Kidney (tissue), 22 donors: ENCODE measurements at places on chromosomes 5 and 9. TPM values are rescaled to one million over a fixed set of nuclear protein-coding genes. Genes with fewer than 3 reads are reported as not detected.
A peak's percentile ranks its signal among the peaks of the same experiment; 100 is the strongest.

Gene MYMK
- not detected for polyA plus RNA-seq

DNA sequence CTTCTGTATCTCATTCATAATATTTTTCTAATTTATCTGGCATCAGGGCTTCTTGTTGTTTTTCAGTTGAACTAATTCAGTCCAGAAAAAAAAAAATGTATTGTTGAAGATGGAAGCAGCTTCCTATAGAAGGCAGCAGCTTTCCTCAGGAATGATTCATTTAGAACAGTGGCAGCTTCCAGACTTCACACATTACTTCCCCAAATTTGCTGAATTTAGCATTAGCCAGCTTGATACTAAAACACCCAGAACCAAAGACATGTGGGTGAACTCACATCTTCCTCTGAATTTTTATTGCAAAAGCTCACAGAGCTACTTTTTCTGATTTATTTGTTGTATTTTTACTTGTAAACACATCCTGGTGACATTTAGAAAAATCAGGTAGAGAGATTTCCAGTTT lies 53.8 kb downstream of the HCN1 start:
- DNase-seq = no peak

- DNase-seq = peak; percentile 63
Observed at GRCh38 chr9:120386390-120387131, 193.4 kb downstream of the CDK5RAP2 start.

DNA sequence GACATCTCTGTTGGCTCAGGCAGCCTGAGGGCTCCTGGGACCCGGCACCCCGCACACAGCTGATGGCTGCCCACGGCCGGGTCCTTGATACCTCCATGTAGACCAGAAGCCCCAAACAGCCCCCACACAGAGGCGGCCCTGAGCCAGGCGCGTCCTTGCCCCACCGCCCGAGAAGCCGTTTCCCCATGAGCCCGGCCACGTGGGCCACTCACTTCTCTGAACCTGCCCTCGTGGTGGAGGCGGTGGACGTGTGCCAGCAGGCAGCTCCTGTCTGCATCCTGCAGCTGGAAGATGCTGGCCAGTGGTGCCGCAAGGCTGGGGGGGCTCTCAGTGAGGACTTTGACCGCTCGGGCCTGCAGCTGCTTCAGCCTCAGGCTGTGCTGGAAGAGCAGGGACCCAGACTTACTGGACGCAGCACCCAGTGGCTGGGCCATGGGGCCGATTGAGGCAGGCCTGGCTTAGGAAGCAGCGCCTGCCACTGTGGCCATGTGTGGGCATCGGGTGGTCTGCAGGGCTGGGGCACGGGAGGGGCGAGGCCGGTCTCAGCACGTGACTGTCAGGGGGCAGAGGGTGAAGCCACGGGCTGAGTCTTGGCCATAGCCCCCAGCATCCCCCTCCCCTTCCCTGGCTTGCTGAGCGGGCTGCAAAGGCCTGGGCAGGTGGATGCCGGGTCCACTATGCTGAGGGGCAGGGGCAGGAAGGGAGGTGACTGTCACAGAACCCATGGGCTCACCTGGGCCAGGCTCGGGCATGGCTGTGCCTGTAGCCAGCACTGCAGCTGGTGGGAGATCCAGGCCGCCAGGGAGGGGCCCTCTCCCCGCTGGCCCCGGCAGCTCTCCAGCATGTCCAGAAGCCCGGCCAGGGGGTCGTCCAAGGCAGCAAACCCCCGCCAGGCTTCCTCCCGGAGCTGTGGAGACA lies 50.0 kb downstream of the EXD3 start:
- peak; percentile 66 for DNase-seq

DNA sequence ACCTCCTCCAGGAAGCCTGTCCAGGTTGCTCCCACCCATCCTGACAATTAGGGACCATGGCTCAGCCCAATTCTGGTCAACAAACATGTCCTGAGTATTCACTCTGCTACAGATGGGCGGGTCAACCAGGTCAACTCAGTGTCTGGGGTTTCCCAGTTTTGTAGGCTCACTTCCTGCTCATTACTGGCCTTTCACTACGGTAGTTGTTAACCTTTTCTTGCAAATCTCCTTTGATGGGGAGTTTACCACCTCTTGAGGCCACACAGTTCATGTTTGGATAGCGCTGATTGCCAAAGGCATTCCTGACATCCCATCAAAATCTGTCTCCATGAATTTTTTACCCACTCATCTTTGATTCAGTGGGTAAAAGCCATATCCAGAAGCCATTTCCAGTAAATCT lies 13.8 kb downstream of the TMEM8B start:
- DNase-seq = no peak

DNA sequence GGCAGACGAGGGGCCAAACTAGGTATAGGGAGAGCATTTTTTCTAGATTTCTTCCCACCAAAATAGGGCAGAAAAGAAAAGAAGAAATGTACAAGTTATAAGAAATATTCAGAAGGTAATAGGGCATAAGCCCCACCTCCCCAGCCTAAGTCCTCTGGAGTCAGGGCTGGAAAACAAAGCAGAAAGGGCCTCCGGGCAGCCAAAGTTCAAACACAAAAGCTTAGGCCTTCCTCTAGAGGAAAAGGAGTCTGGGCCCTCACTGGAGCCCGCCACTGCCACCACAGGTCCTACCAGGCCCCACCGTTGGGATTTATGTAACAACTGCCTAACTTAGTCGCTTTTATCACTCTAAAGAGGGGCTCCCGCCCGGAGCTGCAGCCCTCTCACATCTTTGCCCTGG lies 27.6 kb downstream of the TBC1D2 start:
- no peak for DNase-seq

DNA sequence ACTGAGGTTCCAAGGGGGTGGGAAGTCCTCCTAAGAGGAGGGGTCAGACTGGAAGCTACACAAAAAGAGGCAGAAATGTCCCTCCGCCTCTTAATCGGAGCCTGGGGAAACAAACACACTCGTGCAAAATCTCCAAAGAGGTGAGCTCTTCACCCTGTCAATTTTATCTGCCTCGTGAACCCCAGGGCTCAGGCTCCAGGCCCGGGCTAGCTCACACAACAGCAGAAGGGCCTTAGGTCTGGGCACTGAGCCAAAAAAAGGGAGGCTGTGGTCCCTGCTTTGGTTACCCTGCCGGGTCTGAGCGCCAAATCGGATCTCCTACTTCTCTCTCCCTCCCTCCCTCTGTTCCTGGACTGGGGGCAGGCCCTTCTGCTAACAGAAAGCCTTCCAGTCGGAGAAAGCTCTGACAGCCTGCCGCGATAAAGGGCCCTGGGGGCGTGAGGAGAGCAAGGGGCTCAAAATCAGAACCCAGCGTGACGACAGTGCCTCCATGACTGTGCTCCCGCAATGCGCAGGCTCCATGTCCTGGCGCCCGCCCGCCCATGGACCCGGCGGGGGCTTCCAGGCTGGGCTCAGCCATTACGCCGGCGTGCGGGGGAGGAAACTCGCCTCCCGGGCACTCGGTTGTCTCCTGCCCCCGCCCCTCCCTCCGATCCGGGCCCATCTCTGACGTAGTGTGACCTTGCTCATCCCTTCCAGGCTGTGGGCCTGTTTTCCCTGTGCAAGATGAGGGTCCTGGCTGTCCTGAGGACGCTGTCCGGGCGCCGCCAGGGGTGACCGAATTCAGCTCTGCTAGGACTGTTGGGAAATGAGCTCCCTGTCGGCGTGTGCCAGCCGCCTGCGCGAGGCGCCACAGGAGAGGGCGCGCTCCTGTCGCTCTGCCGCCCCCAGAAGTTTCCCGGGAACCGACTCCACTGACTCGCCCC lies 865 bp upstream of the SLC22A4 start:
- DNase-seq = peak; percentile 96
